ENCODE measurements at places on chromosomes 7 and 10.

DNA sequence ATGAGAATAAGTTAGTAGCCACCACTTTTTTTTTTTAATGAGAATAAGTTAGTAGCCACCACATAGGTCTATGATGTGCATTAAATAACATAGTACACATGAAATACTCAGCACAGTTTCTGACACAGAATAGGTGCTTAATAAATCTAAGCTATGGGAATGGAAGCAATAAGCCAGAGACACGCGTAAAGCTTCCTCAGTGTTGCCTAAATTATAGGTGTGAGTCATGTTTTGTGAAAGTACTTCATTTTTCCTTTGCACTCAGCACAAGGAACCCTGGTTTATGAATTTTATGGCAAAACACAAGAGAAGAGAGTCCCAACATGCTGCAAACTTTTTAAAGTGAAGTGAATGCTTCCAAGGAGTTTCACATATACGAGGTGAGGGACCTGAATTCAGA, 267.4 kb downstream of the RNLS start:
- DNase-seq: no peak

DNA sequence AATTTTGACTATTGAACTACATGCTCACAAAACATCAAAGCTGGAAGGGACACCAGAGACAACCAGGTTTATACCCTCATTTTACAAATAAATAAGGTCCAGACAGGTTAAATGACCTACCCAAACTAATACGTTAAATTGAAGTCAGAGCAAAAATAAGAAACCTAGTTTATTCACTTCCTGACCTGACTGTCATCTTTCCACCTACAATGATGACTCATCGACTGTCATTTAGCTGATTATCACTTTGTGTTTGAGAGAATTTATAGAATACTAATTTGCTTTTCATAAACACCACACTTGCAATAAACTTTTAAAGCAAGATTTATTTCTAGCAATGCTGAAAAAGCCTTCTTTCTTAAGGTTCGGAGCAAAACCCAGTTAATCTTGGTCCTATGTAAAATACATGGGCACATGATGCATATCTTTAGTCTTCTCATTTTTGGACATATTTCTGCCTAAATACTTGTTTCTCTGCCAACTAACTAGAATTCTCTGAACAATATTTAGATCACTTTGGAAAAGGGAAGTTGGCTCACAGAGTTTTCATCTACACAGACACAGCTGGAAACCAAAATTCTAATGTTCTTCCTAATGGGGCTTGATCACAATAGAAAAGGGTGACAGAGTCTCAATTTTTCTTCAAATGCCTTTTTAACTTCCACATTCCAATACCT, 16.7 kb upstream of the LRRN3 start:
- DNase-seq: no peak

GRCh38 chr7:134931487-134931886, 54.8 kb upstream of the AGBL3 start:
- no peak for DNase-seq

DNA sequence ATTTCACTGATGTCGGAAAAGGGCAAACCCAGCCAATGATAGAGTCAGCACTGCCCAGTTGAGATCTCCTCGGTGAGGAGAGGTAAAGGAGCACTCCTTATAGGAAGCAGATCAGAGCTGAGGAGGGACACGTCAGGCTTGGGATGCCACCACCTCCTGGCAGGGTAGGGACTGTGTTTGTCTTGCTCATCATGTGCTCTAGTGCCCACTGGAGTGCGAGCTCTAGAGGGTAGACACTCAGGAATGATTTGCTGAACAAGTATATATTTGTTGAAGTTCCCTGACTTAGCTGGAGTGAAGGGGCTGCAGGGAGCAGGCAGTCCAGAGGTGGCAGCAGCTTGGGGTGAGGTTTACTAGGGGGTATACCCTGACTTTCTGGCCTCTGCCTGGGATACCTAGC, 146.5 kb downstream of the NOC3L start:
- no peak for DNase-seq

DNA sequence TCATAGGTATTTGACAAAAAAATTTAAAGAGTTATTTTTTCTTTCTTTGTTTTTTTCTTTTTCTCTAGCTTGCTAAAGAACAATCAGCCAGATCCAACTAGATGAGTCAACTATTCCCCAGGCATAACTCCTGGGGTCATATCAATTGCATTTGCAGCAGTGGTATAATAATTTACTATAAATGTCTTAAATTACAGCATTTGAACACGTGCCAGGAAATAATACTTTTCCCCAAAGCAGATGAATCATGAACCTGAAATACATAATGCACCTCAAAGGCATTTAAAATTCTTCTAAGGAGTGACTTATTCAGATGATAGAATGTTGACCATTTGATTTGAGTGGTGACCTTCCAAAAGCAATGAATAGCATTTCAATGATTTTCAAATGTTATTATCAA, 190.1 kb downstream of the LRRTM3 start:
- no peak for DNase-seq

DNA sequence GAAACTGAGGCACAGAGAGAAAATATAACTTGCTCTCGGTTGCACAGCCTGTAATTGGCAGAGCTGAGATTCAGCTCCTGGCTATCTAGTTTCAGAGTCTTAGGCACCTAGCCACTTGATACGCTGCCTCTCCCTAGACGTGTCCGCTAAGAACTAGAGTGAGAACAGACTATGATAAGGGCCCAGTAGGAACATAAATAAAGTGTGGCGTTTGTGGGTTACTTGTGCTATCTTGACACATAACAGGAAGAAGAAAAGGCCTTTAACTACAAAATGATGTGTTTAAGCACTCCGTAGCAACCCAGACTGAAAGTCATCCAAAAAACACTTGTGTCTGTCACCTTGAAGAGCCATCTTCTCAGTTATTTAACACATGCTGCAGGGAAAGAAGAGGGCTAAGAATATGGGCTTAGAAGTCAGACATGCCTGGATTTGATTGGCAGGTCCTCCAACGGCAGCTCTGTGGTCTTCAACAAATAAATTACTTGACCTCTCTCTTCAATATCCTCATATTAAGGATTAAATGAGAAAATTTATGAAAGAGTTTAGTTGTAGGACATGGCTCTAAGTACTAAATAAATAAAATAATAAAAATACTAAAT, 96.2 kb downstream of the SGMS1 start:
- no peak for DNase-seq

DNA sequence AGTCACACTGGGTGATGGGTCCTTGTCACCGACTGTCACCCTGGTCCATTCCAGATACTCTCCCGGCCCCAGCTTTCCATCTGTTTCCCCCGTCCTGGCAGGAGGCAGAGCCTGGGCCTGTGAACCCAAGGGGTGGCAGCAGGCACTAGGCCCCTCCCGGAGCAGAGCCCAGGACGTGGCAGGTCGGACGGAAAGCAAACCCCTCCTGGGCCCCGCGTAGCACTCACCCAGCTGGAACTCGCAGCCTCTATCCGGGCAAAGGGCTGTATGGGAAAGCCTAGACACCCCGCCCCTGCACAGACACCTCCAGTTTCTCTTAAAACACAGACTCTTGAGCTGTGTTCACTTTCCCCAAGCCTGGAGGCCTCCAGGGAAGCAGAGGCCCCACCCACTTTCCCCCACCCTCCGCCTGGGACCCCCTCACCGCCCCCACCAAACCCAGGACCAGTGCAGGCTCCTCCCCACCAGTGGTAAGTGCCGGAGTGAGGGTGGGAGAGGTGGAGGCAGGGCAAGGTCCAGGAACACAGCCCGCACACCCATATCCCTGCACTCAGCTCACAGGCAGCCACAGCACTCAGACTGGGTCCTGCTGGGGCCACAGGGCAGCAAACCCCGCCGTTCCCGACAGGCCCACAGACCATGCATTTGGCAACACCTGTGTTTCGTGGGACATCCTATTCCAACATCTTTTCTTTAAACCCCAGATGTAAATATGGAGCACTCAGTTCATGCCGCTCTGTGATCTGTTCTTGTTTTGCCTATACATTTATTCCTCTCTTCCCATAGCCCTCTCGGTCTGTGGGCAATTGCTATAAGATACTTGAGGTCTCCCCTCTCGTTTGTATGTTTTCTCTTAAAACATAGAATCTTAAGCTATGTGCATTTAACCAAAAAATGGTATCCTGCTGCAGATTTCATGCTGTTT, 98.2 kb upstream of the PDGFA start:
- DNase-seq: no peak

GRCh38 chr10:100829933-100830727, 82.6 kb upstream of the SLF2 start:
- DNase-seq: no peak

GRCh38 chr10:114515298-114515914, 111.1 kb upstream of the AFAP1L2 start:
- DNase-seq: no peak

DNA sequence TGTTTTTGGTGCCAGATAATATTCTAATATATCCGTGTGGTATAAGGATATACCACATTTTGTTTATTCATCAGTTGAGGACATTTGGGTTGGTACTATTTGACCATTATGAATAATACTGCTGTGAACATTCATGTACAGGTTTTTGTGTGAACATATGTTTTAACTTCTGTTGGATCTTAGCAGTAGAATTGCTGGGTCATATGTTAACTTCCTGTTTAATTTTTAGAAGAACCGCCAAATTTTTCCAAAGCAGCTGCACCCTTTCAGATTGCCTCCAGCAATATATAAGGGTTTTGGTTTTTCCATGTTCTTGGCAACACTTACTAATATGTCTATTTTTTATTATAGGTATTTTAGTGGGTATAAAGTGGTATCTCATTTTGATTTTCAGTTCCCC, 22.8 kb downstream of the VPS26A start:
- DNase-seq: no peak

GRCh38 chr10:110568055-110568735, 700 bp downstream of the SMC3 start:
- peak; percentile 35 for DNase-seq

DNA sequence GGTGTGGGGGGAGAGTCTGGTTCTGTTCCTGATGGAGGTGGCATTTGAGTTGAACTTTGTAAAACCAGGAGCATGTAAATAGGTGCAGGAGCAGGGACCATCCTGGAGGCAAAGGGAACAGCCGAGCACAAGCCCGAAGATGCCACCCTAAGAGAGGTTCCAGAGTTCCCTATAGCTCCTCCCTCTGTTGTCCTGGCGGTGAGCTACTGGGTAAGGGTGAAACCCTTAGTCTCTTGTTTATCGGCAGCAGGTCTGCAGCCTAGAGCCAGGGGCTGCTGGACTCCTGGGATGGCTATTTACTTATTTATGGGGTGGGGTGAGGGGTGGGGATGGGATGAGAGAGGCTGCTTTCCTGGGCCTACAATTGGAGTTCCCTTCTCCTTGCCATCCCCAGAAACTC, 6.5 kb upstream of the LBX1 start:
- DNase-seq: no peak

DNA sequence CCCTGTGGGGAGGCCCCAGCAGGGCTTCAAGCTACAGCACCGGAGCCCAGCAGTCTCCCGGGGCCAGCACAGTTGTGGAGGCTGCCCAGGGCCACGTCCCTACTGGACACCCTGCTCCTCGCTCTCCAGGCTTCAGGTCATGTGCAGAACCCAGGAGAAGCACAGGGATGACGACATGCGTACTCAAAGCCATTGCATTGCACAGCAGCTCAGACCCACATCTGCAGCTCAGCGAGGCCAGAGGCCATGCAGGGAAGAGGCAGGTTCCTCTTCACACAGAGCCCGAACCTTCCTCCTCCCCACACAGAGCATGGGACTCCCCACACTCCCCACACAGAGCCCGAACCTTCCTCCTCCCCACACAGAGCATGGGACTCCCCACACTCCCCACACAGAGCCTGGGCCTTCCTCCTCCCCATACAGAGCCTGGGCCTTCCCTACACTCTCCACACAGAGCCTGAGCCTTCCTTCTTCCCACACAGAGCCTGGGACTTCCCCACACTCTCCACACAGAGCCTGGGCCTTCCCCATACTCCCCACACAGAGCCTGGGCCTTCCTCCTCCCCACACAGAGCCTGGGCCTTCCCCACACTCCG, 12.3 kb downstream of the CFAP46 start:
- DNase-seq: no peak

DNA sequence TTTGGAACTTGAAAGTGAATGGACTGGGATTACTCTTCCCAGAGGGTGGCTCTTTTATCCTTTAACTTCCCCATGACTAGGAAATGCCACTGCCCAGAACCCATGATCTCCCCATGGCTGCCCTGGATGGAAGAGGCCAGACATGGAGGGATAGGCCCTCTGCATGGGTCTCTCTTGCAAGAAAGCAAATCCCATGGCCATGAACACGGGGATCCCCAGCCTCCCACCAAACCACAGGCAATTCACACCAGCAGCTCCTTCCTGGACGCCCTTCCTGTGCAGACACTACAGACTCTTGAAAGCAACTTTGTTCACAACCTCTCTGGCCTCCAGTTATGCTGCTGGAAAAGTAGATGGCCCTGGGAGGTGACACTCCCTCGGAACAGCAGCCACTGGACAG, 55.0 kb downstream of the EBF3 start:
- no peak for DNase-seq

DNA sequence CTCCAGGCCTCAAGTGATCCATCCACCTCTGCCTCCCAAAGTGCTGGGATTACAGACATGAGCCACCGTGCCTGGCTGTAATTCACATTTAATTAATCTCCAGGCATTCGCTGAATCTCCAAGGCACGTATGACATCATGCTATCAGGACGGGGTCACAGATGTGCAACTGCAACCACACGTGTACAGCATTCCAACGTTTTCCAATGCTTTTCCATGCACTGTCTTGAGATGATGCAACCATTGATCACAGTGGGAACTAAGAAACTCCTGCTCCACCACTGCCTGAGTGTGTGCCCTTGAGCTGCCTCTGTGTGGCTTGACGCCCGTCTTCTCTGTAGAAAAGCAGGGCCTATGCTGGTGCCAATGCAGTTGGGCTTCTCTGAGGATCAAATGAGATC, 119.8 kb upstream of the LYZL2 start:
- no peak for DNase-seq

GRCh38 chr7:100679129-100679926, 5.8 kb downstream of the GNB2 start:
- no peak for DNase-seq

DNA sequence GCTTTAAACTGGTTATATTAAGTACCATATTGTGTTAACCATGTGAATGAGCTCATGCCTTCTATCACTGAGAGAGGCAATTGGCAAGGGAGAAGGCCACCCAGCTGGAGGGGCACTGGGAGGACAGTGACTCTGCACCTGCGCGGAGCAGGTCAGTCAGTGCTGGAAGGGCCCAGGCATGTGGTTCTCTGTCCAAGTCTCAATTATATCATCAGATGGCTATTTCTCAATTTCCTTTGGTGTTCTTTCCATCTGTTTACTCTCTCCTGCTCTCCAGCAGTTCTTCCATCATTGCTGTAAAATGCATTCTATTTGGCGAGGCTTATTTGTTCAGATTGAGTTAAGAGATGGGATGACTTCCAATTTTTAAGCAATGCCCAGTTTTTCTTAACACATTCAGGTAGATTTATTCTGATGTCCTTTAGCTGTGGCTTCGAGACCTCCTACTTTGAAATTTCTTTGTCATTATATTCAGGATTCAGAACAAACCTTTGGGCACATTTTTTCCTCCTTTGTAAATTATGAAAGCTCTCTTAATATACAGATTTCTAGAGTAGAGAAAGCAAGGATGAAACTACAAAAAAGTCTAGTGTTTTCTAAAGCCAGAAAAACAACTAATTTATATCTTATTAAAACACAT, 159.3 kb downstream of the BMPER start:
- DNase-seq: no peak

All from stimulated activated CD4-positive, alpha-beta T cell treated with anti-CD3 and anti-CD28 coated beads, TNF-alpha, amount 100 ng/mL, for 4 hours (primary cell).